ENCODE measurements at places on chromosomes 1 and 21.

GRCh38 chr1:218025454-218025853 lies 259.6 kb upstream of the RRP15 start:
- DNase-seq, result no peak

GRCh38 chr1:159860456-159860855 lies 2.0 kb downstream of the VSIG8 start:
- DNase-seq, result no peak

DNA sequence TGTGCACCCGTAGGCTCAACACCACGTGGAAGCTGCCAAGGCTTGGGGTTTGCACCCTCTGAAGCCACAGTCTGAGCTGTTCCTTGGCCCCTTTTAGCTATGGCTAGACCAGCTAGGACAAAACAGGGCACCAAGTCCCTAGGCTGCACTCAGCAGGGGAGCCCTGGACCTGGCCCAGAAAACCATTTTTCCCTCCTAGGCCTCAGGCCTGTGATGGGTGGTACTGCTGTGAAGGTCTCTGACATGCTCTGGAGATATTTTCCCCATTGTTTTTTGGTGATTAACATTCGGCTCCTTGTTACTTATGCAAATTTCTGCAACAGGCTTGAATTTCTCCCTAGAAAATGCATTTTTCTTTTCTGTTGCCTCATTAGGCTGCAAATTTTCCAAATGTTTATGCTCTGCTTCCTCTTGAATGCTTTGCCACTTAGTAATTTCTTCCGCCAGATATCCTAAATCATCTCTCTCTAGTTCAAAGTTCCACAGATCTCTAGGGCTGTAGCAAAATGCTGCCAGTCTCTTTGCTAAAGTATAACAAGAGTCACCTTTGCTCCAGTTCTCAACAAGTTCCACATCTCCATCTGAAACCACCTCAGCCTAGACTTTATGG lies 69.0 kb upstream of the KRTAP19-8 start:
- no peak for DNase-seq

GRCh38 chr1:232542633-232543593 lies 87.0 kb downstream of the SIPA1L2 start:
- DNase-seq, result no peak

GRCh38 chr21:44087426-44088400 lies 19.5 kb upstream of the PWP2 start:
- DNase-seq, result no peak
